ENCODE measurements at places on chromosomes 3 and 15. TPM values are rescaled to one million over a fixed set of nuclear protein-coding genes. Genes with fewer than 3 reads are reported as not detected.

KNG1 gene
- total RNA-seq = 0.34 TPM

GRCh38 chr3:174355505-174355904 lies 503.6 kb upstream of the NAALADL2 start:
- no peak overlapping the region for H3K27ac ChIP-seq
- no peak for DNase-seq
- H3K4me3 ChIP-seq = no peak overlapping the region
- H3K4me1 ChIP-seq = peaks cover 7% of the 10 kb centered on the region

GOLGA8G gene
- total RNA-seq = not detected

GRCh38 chr3:183328823-183329222 lies 75.8 kb downstream of the B3GNT5 start:
- no peak overlapping the region for H3K4me3 ChIP-seq
- no peaks in the 10 kb centered on the region for H3K36me3 ChIP-seq
- H3K4me1 ChIP-seq = peaks cover 37% of the 10 kb centered on the region
- no peak for DNase-seq
- H3K27ac ChIP-seq = no peak overlapping the region

HCLS1 gene
- 1.9 TPM for total RNA-seq

GRCh38 chr3:141784096-141784495 lies 20.9 kb downstream of the GRK7 start:
- H3K4me3 ChIP-seq = no peak overlapping the region
- H3K36me3 ChIP-seq = no peaks in the 10 kb centered on the region
- no peaks in the 10 kb centered on the region for H3K4me1 ChIP-seq
- no peaks in the 10 kb centered on the region for H3K27me3 ChIP-seq
- no peak for DNase-seq

EEF1AKMT4 gene
- 11.4 TPM for total RNA-seq

GRCh38 chr3:134693804-134694203 lies 43.0 kb upstream of the KY start:
- H3K4me3 ChIP-seq = no peak overlapping the region
- no peak for DNase-seq
- H3K36me3 ChIP-seq = no peaks in the 10 kb centered on the region
- H3K27ac ChIP-seq = no peak overlapping the region
- H3K27me3 ChIP-seq = peaks cover 44% of the 10 kb centered on the region
- no peaks in the 10 kb centered on the region for H3K4me1 ChIP-seq

DNA sequence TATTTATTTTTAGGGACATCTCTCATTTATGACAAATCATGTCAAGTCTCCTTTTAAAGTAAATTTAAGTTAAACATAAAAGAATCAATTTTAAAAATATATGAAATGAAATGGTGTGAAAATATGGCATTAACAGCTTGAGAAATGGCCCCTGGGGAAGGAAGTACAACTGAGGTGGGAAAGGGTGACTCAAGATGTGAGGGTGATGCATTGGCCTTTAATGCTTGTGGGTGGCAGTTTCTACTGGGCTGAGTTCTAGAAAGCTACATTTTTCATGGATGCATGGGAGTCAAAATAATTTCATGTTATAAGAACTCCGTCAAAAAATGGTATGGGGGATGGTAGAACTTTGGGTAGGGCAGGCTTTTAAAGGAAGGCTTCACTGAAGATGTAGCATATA lies 708.8 kb upstream of the CFAP20DC start:
- no peaks in the 10 kb centered on the region for H3K36me3 ChIP-seq
- H3K4me1 ChIP-seq = peaks cover 40% of the 10 kb centered on the region
- H3K27me3 ChIP-seq = peaks cover 5% of the 10 kb centered on the region
- no peak for DNase-seq
- no peak overlapping the region for H3K4me3 ChIP-seq

DNA sequence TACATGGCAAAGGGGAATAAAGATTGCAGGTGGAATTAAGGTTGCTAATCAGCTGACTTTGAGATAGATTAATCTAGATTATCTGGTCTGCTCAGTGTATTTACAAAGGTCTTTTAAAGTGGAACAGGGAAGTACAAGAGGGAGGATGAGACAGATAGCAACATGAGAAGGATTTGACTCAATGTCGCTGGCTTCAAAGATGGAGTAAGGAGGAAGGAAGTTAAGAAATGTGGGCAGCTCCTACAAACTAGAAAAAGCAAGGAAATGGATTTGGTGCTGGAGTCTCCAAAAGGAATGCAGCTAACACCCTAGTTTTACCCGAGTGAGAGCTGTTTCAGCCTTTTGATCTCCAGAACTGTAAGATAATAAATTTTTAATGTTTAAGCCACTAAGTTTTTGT lies 180.7 kb upstream of the TTC14 start:
- H3K27ac ChIP-seq = no peak overlapping the region
- no peak for DNase-seq
- H3K36me3 ChIP-seq = no peaks in the 10 kb centered on the region
- H3K27me3 ChIP-seq = no peaks in the 10 kb centered on the region
- H3K4me1 ChIP-seq = no peaks in the 10 kb centered on the region
